Activated CD4-positive, CD25-positive, alpha-beta regulatory T cell (primary cell): ENCODE measurements at places on chromosomes 5 and 9.

GRCh38 chr9:117487555-117488175, 72.8 kb upstream of the ASTN2 start:
- DNase-seq = no peak

DNA sequence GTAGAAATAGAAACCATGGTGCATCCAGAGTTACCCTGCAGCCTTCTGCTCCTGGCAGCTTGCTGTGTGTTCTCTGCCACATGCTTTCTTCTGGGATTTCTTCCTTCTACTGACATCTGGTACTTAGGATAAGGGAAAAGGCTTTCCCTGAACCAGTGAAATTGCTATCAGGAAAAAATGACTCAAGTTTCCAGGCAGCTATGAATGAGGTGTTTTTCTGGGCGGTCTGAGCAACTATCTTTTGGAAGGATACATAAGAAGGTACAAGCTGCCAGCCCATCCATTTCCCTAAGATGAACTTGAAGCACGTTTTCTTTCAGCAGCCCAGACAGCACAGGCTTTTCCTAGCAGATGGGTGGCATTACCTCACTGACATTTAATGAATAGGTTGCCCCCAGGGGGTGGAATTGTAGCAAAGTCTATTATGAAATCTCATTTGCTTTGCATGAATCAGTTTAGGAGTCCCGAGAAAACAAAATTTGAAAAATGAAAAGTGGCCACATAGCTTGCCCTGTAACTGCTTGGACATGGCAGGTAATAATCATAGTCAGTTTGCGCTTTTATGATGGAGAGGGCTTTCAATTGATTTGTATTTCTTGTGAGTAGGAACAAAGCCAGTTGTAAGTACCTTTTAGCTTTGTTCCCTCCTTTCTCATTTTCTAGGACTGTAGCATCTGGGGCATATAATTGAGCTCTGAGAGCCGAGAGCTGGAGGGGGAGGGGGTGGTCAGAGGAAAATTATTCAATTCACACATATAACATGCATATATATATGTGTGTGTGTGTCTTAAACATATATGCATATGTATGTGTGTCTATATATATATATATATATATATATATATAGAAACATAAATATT, 108.5 kb downstream of the C9orf152 start:
- DNase-seq = no peak

GRCh38 chr9:130640681-130641080, 23.7 kb upstream of the PRDM12 start:
- no peak for DNase-seq

DNA sequence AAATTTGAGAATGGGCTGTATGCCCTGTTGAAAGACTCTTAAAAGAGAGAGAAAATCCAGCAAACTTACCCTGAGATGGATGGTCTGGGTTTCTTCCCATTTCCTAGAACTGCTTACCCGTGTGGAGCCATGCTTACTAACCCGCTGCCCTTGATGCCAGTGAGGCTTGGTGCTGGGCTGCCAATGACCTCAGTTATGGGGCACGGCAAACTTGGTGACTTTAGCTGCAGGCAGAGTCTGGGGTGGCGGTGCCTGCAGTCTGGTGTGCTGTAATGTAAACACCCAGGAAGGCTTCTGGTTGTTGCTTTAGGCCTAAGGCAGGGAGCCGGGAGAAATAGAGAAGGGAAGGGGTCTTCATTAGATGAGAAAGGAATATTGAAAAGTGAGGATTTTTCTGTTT, 7.3 kb upstream of the TENT4A start:
- no peak for DNase-seq

DNA sequence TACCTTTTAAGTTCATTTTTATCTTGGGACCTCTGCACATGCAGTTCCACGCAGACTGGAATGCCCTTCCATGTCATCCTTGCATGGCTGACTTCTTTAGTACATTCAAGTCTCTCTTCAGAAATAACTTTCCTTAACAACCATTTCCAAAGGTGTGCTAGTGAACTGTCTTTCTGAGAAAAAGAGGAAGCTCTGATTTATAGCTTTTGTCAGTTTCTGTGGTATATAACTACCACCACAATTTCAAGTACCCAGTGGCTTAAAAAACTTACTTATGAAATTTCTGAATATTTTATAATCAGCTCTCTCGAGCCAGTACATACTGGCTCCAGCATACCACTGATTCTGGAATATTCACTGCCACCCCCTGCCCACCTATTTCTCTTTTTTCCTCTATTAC, 1613.8 kb downstream of the MAT2B start:
- no peak for DNase-seq

DNA sequence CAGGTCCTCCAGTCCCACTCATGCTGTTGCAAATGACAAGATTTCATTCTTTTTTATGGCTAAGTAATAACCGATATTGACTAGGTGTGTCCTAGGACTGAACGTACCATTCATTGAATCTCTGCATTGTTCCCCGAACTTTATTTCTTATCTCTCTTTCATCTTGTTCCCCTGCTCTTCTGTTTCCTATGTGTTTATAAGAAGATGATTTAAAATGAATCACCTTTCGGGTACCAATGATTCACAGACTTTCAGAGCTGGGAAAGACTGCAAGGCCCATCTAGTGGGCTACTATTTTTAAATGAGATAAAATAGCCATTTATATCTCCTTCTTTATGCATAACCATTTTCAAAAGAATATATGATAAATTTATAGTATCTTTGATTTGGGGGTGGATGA, 133.0 kb downstream of the CDH18 start:
- DNase-seq = no peak

DNA sequence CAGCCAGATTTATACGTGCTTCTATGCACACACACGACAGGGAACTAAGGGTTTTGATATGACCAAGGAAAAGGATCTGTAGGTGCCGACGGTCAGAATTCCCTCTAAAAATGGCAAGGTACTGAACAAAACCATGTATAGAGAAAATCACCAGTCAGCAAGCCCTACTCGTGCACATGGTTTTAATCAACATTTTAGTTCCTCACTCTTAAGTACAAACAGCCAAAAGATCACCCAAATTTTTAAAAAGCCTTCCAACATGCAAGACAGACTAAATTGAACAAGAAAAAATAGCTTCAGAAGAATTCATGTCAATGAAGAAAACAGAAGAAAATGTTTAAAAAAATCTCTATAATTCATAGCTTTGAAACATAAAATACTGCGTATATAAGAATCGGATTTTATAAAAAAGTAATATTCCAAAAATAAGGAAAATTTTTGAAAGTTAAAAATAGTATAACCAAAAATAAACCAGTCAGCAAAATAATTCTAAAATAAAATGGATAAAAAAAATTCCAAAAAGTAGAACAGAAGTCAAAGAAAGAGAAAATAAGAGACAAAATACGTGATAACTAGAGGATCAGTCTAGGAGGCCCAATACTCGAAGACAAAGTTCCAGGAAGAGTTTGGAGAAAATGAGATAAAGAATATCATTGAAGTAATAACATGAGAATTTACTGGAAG, 43.0 kb upstream of the KCNV2 start:
- no peak for DNase-seq
